Ovary (tissue), 10 donors: ENCODE measurements at places on chromosomes 7 and 10.

DNA sequence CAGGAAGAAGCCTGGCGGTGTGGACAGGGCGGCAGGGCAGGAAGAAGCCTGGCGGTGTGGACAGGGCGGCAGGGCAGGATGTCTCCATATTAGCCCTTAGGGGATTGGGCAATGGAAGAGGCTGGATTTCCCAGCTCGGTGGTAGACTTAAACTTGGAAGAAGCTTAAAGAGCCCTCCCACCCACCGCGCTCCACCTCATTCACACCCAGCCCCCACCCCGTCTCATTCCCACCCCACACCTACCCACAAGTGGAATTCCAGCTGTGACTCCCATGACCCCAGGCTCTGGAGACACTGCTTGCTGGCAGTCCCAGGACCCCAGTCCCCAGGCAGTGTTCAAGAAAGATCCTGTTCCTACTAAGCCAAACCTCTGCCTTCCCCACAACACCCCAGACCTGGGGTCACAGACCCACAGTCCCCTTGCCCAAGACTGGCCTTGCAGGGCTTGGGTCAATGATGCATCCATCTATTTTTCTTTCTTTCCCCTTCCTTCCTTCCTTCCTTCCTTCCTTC lies 34.0 kb downstream of the SPDYE6 start:
- no peak for DNase-seq

GRCh38 chr7:148503900-148504487 lies 86.6 kb upstream of the C7orf33 start:
- no peak for DNase-seq

GRCh38 chr10:110200503-110200902 lies 6.9 kb upstream of the MXI1 start:
- no peak for DNase-seq

- DNase-seq: no peak
These were observed 807.2 kb upstream of the MBL2 start for GRCh38 chr10:53579773-53580172.

GRCh38 chr7:92653136-92653535 lies 62.9 kb upstream of the FAM133B start:
- DNase-seq: no peak

DNA sequence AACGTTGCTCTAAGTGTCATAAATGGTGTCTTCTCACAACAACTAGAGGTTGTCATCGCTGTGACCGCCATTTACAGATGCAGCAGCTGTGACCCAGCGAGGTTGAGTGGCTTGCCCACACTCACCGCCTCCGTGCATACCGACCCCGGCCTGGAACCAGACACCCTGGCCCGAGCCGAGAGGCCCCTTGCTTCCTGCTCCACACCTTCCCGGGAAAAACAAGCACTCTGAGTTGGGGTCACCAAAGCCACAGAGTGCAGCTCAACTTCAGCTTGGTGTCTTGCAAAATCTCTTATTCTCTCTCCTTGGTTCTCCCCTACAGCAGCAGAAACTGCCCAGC lies 115.7 kb upstream of the PPP2R2D start:
- DNase-seq: no peak

DNA sequence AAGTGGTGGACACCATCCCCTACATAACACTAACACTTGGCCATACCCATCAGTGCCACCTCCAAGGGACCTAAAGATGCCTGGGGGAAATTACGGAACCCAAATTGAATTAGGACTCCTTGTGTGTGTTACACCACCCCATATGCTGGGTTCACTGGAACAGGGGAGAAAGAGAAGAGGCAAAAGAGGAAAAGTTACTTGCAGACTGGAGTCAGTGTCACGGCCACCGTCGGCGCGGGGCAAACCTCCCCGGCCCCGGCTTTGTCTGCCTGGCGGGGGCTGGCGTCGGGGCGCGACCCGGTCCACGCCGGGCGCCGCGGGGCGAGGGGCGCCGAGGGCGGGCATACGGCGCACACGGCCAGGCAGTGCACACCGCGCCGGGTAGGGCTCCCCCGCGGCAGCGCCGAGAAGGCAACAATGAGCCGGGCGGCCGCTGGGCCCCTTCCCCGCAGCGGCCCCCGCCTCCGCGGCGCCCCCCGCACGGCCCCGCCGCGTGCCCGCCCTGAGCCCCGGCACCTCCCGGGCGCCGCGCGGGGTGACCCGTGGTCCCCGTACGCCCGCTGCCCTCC lies 171.1 kb downstream of the FAM107B start:
- DNase-seq: peak; percentile 23

- DNase-seq: no peak
These were observed 247.0 kb downstream of the SNX10 start for GRCh38 chr7:26538689-26539088.

- DNase-seq: no peak
These were observed 14.5 kb upstream of the FAM13C start for GRCh38 chr10:59376846-59377245.

- no peak for DNase-seq
These were observed 589 bp upstream of the RAPGEF5 start for GRCh38 chr7:22357311-22358175.

DNA sequence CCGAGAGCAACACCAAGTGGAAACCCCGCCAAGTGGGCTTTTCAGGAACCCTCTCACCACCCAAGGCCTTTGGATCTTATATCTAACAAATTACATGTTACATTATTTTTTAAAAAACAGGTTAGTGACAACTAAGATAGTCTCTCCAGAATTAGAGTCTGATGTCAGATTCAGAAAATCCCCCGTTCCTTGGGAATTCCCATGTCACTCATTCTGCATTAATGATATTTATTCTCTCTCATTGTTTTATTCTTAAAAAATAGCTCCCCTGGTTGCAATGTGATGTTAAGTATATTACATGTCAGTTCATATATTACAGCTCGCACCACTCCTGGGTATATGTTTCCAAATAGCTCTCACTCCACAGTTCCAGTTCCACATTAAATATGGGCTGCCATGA lies 81.8 kb downstream of the WNT2 start:
- DNase-seq: no peak

- DNase-seq: no peak
These were observed 115.3 kb upstream of the WDR11 start for GRCh38 chr10:120735773-120736371.

DNA sequence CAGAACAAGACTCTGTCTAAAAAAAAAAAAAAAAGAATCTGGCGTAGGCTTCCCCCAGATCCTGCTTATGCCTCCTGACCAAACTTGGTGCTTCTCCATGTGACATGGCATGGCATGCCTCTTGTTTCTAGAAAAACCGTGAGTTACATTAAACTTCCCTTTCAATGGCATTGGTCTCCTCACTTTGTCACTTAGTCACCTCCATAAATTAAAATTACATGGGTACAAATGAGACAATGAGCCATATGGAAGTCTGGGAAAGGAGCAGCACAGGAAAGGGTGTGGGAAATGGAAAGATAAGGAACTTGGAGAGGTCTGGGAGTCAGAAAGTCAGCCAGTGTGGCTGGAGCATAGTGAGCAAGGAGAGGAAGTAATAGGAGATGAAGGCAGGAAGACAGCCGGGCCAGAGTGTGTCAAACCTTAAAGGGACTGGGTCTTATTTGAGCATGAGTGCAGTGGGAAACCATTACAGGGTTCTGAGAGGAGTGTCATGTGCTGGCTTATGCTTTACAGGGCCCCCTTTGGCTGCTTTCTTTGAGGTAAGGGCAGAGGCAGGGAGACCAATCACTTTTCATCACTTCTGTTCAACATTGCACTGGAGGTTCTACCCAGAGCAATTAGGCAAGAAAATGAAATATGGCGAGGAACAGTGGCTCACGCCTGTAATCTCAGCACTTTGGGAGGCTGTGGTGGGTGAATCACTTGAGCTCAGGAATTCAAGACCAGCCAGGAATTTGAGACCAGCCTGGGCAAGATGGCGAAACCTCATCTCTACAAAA lies 21.3 kb upstream of the ZMIZ2 start:
- DNase-seq: no peak

- DNase-seq: no peak
These were observed 88.2 kb upstream of the CCDC71L start for GRCh38 chr7:106749165-106749564.

- DNase-seq: no peak
These were observed 51.7 kb downstream of the ADRA2A start for GRCh38 chr10:111128331-111129180.

GRCh38 chr10:95628786-95629185 lies 27.7 kb downstream of the ALDH18A1 start:
- DNase-seq: no peak

DNA sequence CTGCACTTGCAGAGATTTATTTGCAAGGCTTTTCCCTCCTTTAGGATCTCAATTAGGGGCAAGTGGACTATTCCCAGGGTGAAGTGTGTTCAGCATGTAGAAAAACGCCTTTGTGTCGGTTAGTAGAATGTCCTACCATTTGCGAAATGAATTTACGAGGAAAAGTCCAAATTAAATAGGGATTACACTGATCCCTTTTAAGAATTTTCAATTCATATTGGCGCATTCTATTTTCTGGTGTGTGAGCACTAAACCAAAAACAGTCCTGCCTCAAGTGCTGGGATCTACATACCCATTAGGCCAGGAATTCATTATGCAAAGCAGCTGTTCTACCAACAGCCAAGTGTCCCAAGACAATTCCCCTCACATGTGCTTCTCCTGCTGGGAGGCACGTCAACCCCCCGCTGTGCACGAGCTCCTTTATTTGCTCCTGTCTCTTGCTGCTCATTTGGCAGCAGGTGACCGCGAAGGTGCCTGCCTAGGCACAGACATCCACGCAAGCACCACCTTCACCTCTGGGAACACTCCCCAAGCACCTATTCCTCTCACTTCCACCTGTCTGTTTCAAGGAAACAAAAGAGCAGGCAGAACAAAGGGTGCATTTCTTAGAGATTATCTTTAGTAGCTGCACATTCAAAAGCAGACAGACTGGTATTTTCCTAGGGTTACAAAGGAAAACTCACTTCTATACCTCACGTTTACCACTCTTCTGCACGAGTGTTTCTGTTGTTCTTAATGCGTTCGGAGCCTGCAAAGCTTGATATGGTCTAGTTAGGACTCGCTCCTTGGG lies 134.6 kb upstream of the FGFR2 start:
- no peak for DNase-seq

DNA sequence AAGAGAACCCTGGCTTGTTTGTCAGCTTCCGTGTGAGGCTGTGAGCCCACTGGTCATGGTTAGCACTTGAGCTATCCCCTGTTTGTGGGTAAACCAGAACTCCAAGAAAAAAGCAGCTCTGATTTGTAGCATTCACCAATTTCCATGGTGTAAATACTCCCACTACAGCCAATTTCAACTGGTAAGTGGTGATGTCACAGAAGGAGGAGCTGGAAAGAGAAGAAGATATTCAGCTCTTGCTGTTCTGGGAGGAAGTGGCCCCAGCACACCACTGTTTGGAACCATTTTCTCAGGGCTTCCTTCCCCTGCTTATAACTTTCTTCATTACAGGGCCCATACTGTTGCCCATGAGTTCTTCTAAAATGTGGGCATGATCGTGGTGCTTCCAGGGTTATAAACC lies 500.1 kb upstream of the ZMIZ1 start:
- no peak for DNase-seq

- no peak for DNase-seq
These were observed 58.7 kb upstream of the PRPS1L1 start for GRCh38 chr7:18086165-18087025.

DNA sequence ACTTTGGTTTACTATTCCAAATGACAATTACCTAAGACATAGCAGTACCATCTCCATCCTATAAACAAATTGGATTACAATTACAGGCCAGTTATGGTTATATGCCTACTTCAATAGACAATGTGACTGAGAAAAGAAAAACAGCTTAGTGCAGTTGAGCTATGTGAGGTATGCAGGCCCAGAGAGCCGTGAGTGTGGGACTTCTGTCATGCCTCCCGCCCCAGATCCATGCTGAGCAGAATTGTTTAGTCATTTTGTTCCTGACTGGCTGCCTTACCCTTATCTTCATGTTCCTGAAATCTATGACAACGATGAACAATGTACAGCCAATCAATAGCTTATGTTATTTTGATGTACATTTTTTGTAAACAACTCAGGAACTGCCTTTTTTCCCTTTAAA lies 21.7 kb downstream of the LARP4B start:
- DNase-seq: no peak

GRCh38 chr7:120723465-120724385 lies 134.2 kb downstream of the TSPAN12 start:
- DNase-seq: no peak

DNA sequence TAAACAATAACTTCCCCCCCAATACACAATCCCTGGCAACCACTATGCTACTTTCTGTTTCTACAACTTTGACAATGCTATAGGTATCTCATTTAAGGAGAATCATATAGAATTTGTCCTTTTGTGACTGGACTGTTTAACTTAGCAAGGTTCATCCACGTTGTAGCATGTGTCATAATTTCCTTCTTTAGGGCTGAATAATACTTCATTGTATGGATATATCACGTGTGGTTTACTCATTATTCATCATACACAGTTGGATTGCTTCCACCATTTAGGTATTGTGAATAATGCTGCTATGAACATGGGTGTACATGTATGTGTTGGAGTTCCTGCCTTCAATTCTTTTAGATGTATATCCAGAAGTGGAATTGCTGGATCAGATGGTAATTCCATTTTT lies 111.0 kb downstream of the LMBR1 start:
- DNase-seq: no peak

DNA sequence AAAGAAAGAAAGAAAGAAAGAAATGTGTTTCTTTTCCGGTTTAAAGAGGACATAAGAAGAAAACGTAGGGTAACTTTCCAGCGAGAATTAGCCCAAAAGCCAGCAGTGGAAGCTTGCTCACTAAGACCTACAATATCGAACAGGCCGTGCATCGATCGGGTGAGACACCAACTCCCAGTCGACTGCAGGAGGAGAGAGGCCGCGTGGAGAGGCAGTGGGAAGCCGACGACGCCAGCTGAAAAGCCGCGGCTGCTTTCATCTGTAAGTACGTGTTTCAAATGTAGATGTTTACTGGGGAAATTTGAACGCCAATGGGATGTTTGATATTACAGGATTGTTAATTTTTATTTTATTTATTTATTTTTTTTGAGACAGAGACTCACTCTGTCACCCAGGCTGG lies 28.6 kb upstream of the GIMAP8 start:
- no peak for DNase-seq

DNA sequence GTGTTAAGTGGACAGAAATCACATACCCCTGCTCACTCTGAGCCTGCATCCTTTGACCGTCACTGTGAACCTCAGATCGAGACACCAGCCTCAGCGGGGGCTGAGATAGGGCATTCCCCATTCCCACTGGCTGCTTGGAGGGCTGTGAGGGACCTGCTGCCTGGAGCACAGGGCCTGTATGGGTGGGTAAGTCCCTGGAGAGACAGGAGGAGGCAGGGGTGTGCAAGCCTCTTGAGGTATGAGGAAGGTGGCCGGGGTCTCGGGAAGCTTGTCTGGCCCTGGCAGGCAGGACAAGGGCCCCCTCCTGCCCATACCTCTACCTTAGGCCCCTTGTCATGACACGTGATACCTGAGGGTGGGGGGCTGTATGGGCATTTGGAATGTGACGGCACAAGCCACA lies 187.4 kb downstream of the MGMT start:
- DNase-seq: no peak

GRCh38 chr7:113120647-113121046 lies 2.3 kb upstream of the SMIM30 start:
- no peak for DNase-seq

- DNase-seq: no peak
These were observed 102.5 kb downstream of the CD36 start for GRCh38 chr7:80740778-80741545.

GRCh38 chr7:151660141-151660540 lies 140.4 kb upstream of the RHEB start:
- DNase-seq: no peak
